ENCODE measurements at places on chromosomes 6 and 20. TPM values are rescaled to one million over a fixed set of nuclear protein-coding genes. Genes with fewer than 3 reads are reported as not detected.

Gene MBOAT1
- total RNA-seq: 5.6 TPM

Gene WRNIP1
- total RNA-seq: 39.4 TPM

Gene PTCRA
- total RNA-seq: not detected

Gene HLA-DQA1
- 5.4 TPM for total RNA-seq

Gene RRP36
- total RNA-seq: 24.8 TPM

Gene SIRPA
- 25.5 TPM for total RNA-seq

Gene ERVFRD-1
- not detected for total RNA-seq

Gene PKIB
- total RNA-seq: 0.30 TPM

Gene GPR6
- not detected for total RNA-seq

Gene KIFC1
- total RNA-seq: 0.49 TPM
